ENCODE measurements at places on chromosomes 13 and 19.

- DNase-seq = no peak
Observed at GRCh38 chr13:99968521-99969452, 2.8 kb downstream of the ZIC5 start.

DNA sequence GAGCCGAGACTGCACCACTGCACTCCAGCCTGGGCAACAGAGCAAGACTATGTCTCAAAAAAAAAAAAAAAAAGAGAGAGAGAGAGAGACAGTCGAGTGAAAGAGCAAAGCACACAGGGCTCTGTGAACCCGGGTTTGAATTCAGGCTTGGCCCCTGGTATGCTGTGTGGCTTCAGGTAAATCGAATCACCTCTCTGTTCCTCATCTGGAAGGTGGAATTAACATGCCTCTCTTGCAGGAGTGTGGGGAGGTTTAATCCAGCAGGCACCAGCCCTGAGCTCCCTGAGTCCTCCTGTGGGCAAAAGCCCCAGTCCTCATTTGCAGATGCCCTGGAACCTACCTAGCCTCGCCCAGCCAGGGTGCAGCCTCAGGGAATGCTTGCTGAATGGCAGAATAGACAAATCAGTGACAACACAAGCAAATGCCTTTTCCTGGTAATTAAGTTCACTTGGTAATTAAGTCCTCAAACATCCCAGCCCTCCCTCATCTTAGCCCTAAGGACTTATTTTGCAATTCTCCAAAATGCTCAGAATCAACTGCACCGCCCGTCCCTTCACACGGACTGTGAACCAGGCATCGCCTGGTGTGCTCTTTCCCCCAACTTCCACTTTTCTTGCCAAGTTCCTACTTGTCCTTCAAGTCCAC is 4.6 kb upstream of the ZNRF4 start:
- no peak for DNase-seq

DNA sequence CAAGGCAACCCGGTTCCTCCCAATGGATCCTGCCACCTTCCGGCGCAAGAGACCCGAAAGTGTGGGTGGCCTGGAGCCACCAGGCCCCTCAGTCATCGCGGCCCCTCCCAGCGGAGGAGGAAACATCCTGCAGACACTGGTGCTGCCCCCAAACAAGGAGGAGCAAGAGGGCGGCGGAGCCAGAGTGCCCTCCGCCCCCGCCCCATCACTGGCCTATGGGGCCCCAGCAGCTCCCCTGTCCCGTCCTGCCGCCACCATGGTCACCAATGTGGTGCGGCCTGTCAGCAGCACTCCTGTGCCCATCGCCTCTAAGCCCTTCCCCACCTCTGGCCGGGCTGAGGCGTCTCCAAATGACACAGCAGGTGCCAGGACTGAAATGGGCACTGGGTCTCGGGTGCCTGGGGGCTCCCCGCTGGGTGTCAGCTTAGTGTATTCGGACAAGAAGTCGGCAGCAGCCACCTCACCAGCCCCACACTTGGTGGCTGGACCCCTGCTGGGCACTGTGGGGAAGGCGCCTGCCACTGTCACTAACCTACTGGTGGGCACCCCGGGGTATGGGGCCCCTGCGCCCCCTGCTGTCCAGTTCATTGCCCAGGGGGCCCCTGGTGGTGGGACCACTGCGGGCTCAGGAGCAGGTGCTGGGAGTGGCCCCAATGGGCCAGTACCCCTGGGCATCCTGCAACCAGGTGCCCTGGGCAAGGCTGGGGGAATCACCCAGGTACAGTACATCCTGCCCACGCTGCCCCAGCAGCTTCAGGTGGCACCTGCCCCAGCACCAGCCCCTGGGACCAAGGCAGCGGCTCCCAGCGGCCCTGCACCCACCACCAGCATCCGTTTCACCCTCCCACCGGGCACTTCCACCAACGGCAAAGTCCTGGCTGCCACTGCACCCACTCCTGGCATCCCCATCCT is 11.2 kb upstream of the PRR19 start:
- no peak for DNase-seq

- DNase-seq = no peak
Observed at GRCh38 chr19:6276447-6276846, 3.3 kb downstream of the MLLT1 start.

DNA sequence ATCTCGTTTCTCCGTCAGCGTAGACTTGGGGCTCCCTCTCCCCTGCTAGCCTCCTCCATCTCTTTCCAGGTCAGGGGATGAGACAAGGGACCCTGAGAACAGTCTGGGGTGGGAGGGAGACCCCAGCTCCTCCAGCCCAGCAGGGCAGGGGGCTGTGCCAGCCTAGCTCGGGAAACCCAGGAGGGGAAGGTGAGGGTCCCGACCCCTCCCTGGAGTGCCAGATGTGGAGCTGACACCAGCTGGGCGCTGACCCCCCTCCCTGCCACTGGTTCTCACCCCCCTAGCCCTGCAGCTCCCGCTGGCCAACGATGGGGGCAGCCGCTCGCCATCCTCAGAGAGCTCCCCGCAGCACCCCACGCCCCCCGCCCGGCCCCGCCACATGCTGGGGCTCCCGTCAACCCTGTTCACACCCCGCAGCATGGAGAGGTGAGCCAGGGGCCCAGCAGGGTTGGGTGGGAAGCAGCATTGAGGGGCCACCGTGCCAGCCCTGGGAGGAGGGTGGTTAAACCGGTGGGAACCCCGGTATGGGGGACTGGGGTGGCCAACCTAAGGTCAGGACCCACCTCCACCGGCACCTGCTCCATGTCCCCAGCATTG is 5.1 kb upstream of the TGFBR3L start:
- DNase-seq = no peak

DNA sequence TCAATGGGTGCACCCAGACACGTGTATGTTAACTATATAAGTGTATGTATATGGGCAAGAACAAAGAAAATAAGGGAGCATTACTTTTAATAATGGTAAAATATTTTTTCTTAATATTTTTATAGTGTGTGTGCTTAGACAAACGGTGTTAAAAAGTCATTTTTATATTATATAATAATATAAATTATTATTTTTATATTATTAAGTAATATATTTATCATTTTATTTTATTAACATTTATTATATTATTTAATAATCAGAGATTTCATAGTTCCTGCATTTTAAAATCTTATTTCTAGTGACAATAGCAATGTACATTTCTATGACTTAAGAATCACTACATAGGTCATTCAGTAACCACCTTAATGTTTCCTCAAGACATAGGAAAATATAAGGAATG is 184.4 kb downstream of the SLITRK5 start:
- DNase-seq = no peak

GRCh38 chr19:17686023-17686521 is 2.1 kb downstream of the UNC13A start:
- DNase-seq = no peak

DNA sequence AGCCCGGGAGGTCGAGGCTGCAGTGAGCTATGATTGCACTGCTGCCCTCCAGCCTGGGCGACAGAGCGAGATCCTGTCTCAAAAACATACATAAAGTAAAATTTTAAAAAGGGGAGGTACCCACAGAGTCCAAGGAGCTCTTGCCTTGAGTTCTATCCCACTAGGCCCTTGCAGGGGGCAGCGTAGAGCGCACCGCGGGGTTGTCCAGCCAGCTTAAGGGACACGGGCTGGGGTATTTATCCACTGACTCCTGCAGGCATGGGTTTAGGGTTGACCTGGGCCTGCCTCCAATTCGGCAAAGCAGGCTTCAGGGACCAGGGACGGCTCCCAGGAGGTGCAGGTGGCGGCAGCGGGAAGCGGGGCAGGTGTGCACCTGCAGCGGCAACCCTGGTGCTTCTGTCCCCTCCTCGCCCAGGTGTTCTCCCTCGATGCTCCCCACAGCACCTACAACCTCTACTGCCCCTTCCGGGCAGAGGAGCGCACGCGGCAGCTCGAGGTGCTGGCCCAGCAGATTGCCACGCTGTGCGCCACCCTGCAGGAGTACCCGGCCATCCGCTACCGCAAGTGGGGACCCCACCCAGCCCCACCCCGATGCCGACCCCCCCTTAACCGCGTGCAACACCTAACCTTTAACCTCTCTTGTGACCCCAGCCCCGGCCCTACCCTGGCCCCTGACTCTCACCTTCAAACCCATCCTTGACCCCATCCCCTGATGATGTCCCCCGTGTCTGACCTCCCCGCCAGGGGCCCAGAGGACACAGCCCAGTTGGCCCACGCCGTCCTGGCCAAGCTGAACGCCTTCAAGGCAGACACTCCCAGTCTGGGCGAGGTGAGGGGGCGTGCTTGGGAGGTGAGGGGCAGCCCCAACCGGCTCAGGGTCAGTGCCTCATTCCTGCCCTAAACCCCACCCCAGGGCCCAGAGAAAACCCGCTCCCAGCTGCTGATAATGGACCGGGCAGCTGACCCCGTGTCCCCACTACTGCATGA is 4.7 kb downstream of the STXBP2 start:
- DNase-seq = no peak

Measured in liver (tissue), 10 donors.